ENCODE measurements at places on chromosomes 6 and 20.

DNA sequence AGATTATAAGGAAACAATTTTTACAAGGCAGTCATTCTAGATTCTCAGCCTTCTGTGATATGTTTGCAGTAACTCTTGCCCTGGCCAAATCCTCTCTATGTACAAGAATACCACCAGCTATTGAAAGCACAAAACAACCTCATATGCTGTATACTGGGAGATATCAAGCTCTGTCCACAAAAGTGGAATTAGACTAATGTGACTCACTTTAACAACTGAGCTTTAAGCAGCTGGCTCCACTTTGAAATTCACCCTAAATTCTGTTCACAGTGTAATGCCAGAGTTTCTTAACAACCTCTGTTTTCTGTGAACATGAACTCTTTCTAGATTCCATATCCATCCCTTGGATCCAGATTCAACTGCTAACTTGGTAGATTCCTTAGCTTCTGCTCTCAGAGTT lies 47.6 kb downstream of the CHD6 start:
- no peak for DNase-seq

GRCh38 chr6:130200020-130200419 lies 22.7 kb downstream of the SAMD3 start:
- DNase-seq: no peak

GRCh38 chr6:21616005-21616404 lies 22.5 kb downstream of the SOX4 start:
- DNase-seq: no peak

DNA sequence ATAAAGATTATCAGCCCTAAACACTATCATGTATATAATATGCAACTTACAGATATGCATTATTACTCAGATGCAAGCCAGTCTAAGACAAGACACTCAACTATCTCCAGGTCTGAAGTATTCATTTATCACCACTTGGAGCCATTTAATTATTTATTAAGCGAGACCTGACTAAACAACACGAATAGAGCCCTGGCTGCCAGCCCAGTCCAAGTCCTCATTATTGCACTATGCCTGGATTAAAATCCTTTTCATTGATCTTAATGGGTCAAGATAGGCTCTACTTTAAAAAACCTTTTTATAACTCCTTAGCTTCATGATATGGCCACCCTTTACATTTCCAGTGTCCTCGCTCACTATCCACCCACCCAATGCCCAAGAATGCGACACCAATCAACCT lies 183.1 kb upstream of the MARCKS start:
- DNase-seq: no peak

DNA sequence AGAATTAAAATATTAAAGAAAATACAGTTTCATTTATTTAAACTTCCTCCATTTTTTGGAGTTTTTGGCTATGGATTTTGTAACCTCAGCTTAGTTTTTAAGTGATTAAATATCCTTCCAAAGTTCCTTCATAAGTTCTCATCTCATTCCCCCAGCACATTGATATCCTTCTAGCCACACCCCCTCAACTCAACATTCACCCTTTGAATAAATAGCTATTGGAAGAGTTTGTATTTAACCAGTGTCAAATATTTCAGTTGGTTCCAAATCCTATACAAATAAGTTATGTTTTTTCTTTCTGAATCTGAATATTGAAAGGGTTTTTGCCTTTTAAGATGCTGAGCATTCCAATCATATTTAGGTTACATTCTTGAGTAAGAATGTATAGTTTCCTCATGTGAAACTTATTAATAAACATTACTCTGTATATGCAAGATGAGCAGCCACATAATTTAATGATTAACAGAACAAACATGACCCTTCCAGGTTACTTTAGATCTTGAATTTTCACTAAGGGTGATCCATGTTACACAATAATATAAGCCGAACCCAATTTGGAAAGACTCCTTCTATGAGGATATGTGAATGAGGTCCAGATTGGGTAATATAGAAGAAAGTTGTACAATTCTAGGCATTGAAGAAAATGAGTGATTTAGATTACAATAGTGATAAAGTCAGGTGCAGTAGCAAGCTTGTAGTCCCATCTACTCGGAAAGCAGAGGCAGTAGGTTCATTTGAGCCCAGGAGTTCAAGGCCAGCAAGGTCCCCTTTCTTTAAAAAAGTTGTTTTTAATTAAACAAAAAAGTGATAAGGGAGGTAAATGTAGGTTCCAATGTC lies 13.6 kb downstream of the GLYATL3 start:
- no peak for DNase-seq

Data from RWPE1 (cell line).